HFFc6 (cell line): ENCODE measurements at places on chromosomes 2 and 18.
A peak's percentile ranks its signal among the peaks of the same experiment; 100 is the strongest.

- DNase-seq, result no peak
Measured at GRCh38 chr2:186912979-186913378, 64.0 kb upstream of the ZSWIM2 start.

- no peak for DNase-seq
Measured at GRCh38 chr2:58974881-58975280, 733.8 kb upstream of the FANCL start.

DNA sequence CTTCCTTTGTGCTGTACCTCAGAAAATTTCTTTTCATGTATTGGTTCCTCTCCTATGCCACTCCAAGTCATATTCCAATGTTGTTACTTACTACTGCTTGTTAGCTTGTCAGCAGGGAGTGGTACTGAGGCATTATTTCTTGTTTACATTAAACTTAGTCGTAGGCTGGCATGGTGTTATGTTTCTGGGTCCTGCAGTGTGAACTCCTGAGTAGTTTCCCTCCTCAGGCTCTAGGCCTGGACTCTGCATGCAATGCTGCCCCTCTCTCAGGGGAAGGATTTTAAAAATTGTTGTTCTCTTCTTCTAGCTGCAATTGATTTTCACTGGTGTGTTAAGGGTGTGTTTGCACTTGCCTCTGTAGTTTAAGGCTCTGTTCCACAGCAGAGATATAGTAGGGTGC is 671.6 kb downstream of the PLCL1 start:
- no peak for DNase-seq

- DNase-seq, result no peak
Measured at GRCh38 chr18:33757037-33757436, 179.0 kb downstream of the ASXL3 start.

- no peak for DNase-seq
Measured at GRCh38 chr2:68756178-68756577, 21.6 kb downstream of the ARHGAP25 start.

DNA sequence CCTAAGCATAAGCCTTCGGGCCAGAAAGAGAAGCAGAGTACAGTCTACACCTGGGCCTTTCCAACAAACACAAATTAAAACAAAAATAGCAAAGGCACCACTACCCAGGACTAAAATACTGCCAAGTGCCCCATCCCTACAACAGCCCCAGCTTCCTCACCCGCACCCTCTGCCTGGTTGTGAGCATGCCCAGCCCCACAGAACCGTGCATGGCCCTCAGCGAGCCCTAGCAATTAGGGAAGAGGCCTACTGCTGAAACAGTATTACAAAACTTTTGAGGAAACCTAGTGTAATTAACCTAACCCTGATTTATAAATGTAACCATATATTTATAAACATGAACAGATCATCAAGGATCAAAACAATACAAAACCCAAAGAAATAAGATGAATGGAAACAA is 44.2 kb downstream of the FARSB start:
- DNase-seq, result no peak

DNA sequence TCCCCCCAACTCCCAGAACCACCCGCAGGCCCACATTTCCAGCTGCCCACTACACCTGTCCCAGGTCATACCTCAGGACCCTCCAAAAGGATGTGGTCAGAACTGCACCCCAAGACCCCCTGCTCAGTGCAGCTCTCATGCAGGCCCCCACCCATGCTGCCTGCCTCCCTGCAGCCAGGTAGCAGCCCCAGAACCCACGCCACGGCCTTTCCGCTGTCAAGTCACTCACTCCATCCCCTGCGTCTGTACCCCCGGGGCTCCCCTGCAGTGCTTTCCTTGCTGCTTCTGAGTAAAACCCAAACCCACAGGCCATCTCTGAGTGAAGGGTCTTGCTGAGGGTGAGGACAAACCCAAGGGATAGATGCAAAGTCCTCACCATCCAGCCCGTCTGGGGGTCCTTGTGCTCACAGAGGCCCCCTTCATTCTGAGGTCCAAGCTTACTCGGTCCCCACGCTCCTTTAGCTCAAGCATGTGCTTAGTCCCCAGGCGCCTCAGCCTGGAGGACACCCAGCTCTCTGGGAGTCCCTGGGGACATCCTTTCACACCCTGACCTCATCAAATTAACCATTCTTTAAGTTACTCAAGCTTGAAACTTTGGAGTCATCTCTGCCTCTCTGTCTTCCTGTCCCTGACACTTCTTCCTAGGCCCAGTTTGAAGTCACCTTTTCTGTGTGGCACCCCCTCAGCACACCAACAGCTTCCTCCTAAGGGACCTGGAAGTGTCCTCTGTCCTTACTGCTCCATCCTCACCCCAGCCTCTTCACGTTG is 130.1 kb downstream of the SMAD7 start:
- DNase-seq, result no peak

DNA sequence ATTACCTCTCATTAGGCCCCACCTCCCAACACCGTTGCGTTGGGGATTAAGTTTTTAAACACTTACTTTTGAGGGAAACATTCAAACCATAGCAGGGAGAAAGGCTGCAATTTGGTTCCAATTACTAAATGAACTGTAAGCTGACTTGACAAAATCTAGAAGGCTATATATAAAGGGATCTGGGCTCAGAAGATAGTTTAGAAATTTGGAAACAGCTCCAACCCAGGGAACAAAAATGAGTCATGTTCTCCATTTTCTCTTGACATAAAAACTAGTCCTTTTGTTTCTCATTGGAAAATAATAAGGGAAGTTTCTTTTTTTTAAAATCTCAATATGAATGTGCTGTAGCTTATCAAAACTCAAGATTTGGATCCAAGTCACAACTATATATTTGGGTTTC is 17.5 kb downstream of the MOGAT1 start:
- no peak for DNase-seq

DNA sequence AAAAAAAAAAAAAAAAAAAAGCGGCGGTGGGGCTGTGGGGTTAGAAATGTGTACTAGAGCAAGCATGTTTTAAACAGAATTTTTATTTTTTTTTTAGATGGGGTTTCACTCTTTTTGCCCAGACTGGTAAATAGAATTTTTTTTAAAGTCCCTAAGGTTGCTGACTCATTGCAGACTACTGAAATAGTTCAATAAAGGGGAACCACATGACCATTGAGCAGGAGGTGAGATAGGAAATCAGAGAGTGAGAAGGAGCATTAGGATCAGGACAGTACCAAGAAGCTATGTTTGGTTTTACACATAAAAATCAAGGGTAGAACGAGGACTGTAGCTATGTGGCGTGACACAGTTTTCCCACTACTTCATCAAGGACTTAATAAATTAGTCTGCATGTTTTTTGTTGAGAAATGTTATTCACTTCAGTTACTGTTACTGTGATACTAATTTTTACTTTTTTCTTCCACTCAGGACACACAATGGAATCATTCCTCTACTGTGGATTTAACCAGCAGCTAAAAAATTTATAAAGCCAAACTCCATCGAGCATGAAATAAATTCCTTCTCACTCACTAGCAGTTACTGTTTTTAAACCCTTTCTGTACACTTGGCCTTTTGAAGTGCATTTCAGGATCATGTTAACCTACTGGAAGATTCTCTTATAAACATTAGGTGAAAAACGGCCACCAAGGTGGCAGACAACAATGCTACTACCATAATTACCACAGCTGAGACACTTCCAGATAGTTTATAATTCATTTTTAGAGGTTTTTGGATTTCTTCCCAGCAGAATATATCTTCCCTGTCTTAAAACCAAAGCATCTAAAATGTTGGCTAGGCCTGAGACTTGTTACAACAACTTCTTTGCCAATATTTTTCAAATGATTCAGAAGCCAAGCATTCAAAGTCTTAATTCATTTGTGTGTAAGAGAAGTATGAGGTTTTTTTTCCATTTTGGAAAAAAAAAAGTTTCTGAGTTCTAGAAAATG is 33.2 kb downstream of the LAMA1 start:
- peak; percentile 62 for DNase-seq

DNA sequence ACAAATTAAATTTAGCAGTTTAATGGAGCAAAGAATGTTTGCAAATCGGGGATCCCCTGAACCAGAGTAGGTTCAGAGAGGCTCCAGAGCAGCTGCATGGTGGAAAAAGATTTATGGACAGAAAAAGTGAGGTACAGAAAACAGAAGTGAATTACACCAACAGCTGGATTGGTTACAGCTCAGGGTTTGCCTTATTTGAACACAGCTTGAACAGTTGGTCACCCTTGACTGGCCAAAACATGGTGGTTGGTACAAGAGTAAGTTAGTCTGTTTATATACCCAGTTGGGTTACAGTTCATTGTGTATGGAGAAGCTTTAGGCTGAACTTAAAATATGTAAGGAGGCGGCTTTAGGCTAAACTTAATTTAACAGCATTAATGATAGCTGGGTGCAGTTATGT is 5.4 kb upstream of the CDCA7 start:
- DNase-seq, result no peak
